ENCODE measurements at places on chromosomes 4 and X.

DNA sequence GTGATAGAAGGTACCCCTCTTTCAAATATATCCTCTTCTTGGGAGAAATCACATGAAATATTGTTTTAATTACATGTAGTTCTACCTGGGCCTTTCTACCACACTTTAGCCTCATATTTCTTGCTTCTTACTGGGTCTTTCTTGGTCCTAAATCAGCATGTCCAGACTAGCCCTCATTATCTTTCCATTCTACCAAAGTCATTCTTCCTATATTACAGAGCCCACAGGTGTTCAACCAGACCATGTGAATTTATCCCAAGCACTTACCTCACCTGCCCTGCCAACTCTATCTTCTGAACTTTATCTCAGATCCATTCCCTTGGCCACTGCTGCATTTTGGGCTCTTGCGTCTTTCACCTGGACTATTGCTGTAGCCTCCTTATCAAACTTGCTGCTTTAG lies 11.8 kb upstream of the SOWAHB start:
- no peak for DNase-seq

DNA sequence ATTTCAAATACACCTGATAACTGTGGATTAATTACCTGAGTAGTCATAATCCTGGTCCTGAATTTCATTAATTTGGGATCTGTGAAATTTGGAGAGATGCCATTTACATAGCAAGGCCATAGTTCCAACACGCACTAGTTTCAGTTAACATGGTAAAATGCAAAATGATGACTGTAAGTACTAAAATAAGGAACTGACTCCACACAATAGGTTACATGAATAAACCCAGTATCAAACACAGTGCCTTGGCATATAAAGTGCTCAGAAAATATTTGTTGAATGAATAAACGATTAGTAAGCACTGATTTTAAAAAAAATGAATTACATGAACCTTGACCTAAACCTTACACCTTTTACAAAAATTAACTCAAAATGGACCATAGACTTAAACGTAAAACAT lies 9.0 kb downstream of the FBXO8 start:
- DNase-seq: no peak

GRCh38 chr4:187786190-187786589 lies 209.4 kb upstream of the ZFP42 start:
- DNase-seq: no peak

- DNase-seq: no peak
These were observed 57.0 kb downstream of the ZNF827 start for GRCh38 chr4:145881576-145881975.

- DNase-seq: no peak
These were observed 163.4 kb downstream of the BANK1 start for GRCh38 chr4:101953949-101954348.

DNA sequence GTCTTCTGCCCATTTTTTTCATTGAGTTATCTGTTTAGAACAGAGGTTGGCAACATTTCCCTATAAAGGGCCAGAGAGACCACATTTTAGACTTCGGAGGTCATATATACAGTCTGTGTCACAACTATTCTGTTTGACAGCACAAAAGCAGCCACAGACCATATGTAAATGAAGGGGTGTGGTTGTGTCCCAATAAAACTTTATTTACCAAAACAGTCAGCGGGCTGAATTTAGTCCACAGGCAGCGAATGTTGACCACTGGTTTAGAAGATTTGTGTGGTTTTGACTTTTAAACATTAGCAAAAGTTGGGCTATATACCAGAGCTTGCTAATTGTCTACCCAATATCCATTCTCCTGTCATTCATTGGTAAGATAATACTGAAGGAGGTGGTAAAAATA lies 150.8 kb downstream of the AMELX start:
- DNase-seq: no peak

- no peak for DNase-seq
These were observed 773 bp downstream of the PRMT9 start for GRCh38 chr4:147683188-147683591.

- no peak for DNase-seq
These were observed 104.2 kb downstream of the KDR start for GRCh38 chr4:55021214-55021613.

- no peak for DNase-seq
These were observed 28.7 kb downstream of the IL13RA1 start for GRCh38 chrX:118756101-118756500.

DNA sequence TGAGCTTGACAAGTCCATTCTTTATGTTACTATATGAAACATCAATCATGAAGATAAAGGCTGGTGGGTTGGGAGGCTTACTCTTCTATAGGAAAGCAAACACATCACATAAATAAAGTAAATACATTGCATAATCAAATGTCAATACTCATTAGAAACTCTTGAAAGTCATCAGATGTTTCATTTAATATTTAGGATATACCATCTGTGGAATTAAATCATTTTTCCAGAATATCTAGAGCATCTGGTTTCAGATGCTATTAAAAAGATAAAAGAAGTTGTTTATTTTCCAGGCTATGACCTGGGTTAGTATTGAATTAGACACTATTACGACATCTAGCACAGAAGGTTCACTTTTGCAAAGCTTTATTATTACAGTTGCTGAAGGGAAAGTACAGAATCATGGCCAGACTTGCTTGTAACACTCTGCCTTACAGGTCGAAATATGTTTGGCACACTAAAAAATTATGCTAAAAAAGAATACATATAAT lies 72.6 kb downstream of the METTL14 start:
- no peak for DNase-seq

- no peak for DNase-seq
These were observed 50.4 kb upstream of the KDR start for GRCh38 chr4:55175779-55176231.

DNA sequence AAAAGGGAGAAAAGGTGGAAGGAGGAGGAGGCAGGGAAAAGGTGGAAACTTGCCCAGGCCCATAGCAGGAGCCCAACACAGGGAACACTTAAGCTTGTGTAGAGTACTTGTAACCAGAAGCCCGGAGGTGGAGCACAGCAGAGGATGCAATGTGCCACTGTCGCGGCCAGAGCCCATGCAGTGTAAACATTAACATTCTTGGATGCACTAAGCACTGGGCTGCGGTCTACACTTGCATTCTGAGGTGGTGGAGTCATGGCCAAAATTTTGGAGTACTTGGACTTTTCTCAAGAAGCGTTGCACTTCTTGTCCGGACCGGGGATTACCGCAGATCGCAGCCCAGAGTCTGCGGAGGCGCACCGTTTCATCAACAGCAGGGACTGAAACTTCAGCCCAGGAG lies 4.5 kb upstream of the RHOXF1 start:
- no peak for DNase-seq

DNA sequence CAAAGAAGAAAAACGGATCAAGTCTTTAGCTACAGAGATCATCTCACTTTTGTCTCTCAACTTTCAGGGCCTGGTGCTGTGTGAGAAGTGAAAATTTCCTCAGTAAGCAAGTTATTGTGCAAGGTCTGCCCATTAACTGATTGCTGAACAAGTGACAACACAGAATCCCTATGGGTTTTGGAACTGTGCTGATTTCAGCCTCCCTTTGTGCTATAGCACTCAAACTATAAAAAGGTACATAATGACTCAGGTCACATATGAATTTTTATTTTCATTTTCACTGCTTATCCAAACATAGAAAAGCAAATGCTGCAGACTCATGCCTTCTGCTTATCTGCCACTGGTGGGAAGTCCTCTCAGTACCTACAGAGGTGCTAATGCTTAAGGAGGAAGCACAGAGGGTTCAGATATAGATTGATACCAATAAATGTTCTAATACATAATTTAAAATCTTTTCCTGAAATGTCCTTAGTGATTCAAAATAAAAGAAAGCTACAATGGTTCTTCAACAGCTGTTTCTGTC lies 576.2 kb upstream of the CT83 start:
- no peak for DNase-seq

DNA sequence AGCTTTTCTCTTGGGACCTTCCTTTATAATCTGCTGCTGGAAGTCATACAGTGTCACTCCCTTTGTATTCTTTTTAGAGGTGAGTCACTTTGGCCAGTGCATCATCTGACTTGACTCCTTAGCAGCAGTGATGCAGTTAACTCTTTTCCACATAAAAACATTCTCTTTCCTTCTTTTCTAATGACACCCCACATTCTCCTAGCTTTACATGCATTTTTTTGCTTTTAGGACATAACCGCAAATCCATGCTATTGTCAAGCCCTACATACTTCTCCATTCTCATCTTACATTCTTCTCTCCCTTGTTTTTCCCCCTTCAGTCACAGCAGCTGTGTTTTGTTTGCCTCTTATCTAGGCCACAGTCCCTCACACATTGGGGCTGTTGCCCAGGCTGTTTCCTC lies 55.1 kb downstream of the ZNF330 start:
- DNase-seq: no peak

DNA sequence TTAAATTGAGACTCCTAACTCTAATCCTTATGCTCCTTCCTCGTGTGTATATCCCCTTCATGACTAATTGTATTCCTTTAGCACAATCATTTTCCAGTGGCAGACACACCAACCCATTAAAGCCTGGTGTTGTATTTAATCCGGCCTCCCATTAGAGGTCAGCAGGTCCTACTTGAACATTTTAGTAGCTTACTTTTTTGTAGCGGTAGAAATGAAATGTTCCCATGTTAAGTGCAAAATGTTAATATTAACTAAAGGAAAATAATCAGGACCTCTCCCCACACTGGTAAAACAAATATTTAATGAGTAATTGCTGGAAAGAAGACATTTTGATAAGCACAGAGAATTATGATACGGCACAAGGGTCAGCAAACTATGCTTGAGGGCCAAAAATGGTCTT lies 3.4 kb downstream of the RAB33B start:
- DNase-seq: no peak

DNA sequence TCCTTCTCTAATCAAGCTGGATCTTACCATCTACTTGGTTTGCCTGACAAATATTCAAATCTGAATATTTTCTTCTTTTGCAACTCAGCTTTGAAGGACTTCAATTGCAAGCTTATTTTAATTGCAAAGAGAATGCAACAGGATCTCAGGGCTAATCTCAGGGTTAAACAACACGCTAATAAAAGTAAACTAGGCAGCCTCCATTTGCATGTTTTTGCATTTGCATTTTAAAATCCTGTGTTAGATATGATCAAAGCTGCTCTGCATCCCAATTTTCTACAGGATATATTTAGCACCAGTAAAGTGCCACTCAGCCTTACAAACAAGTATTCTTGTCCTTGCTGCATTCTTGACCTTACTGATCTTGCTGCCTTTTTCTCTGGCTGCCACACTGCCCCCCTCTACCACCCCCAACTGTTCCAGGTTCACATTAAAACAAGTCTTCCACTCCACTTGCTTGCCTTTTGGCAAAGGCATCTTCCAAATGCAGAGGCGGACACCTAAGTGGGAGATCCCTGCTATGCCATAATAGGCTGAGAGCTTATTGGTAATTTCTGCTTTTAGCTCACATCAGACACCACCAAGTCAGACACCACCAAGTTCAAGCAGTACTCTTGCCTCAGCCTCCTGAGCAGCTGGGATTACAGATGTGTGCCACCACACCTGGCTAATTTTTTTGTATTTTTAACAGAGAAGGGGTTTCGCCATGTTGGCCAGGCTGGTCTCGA lies 48.1 kb downstream of the GPRIN3 start:
- DNase-seq: no peak

DNA sequence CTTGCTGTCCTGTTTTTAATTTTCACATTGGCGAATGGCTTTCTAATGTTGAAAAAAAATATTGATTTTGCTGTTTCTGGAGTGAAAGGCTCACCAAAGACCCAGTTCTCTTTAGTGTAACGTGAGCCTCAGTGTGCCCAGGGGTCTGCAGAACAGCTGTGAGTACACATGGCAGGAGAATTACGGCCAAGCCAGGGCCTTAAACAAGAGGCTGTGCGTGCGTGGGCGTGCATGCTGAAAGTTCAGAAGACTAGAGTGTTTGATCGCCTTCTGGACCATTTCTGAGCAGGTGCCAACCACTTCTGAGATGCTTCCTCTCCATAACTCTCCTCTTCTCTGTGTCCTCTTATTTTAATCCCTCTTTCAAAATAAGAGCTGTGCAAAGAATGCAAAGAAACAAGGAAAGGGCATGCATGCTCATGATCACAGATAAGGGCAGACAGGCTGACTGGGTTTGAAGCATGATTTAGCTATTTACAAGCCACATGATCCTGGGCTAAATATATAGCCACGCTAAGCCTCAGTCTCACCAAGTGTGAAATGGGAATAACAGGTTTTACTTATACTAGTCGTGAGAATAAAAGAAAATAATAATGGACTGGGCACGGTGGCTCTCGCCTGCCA lies 9.9 kb downstream of the PHEX start:
- no peak for DNase-seq

- no peak for DNase-seq
These were observed 10.2 kb upstream of the ADH1C start for GRCh38 chr4:99362768-99363167.

- DNase-seq: no peak
These were observed 94.1 kb upstream of the MID1 start for GRCh38 chrX:10714531-10714930.

DNA sequence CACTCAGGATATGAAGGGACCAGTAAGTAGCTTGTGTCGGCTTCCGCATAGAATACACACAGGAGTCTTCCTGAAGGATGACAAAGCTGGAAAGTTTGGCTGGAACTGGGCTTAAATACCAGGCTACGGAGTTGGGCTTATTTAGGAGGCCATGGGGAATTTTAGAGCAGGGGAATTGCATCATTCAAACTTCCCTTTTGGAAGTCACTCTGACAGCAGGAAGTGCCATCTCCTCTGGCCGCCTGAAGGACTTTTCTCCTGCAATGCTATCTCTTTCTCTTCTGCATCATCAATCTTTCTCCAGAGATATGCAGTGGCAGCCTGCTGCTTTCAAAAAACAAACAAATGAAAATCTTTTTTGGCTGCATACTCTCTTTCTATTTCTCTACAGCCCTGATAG lies 48.4 kb upstream of the PAK3 start:
- no peak for DNase-seq

GRCh38 chr4:38692421-38692820 lies 28.4 kb downstream of the KLF3 start:
- DNase-seq: no peak

DNA sequence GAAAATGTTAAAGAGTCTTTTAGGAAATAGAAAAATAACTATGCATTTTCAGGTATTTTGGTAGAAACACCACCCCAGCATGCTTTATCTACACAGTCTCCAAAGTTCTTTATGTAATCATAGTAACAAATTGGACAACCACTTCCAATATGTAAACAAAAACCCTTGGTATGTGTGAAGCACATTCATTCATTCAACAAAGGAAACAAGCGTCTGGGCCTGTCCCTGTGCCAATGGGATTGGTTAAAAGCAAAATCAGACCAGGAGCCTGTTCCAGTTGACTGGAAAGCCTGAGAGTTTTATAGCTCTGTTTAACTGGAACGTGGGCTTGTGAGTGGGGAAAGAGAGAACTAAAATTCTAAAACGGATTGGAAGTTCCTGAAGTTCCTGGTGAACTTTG lies 41.3 kb upstream of the TENM3 start:
- no peak for DNase-seq

DNA sequence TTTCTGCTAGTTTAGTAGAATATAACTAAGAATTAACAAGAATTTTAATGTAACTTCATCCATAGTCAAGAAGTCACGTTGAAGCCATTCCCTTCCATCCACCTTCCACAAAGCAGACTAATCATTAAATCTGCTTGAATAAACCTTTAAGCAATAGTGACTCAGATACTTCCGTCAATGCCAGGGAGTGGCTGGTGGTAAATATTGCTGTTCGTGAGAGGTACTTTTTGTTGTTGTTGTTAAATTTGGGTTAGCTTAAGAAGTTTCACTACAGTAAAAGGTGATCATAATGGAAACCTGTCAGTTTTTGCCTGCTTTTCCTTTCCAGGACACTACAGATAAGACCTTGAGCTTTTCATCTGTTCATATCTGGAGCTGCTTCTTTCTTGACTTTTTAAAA lies 316.3 kb downstream of the TMA16 start:
- no peak for DNase-seq
